ENCODE measurements at places on chromosomes 7 and 10. TPM values are rescaled to one million over a fixed set of nuclear protein-coding genes. Genes with fewer than 3 reads are reported as not detected.

MOGAT3 gene
- 43.1 TPM for total RNA-seq

AFAP1L2 gene
- total RNA-seq = 12.5 TPM

SNX10 gene
- 3.0 TPM for total RNA-seq

NET1 gene
- 355 TPM for total RNA-seq

POLR2J3 gene
- 24.1 TPM for total RNA-seq

ACSL5 gene
- total RNA-seq = 301 TPM

ASIC3 gene
- total RNA-seq = 1.4 TPM

HOXA6 gene
- 20.0 TPM for total RNA-seq

DNA sequence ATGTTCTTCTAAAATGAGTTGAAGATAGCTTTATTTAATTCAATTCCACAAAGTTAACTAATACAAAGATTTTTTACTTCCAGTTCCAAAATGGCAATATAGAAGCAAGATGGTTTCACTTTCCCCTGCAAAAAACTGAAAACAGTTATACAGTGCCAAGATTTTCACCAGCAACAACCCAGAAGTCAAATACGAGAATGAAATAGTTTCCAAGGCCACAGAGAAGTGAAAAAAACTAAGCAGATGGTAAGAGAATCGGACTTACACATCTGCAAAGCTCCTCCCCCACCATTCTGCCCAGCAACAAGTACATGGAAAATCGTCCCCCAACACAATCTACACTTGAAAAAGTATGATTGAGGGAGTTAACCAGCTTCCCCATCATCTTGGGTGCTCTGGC is 30.3 kb upstream of the KEL start:
- DNase-seq = no peak

DNA sequence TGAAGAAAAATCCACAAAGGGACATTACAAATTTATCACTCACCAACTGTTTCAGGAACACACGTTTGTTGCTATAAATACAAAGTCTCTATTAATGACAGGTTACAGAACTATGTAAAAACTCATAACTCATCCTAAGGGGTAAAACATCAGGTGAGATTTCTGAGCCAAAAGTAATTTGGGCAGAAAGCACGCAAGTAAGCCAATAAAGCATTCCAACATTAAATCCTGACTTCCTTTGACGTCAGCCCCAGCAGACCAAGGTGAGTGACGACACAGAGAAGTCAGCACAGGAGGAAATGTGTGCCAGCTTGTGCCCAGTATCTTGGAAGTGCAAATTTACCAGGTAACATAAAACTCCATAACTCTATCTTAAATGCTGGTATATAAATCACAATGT is 45.7 kb downstream of the IMMP2L start:
- no peak for DNase-seq

GRCh38 chr10:4671451-4672145 is 154.4 kb upstream of the AKR1E2 start:
- DNase-seq = no peak

DNA sequence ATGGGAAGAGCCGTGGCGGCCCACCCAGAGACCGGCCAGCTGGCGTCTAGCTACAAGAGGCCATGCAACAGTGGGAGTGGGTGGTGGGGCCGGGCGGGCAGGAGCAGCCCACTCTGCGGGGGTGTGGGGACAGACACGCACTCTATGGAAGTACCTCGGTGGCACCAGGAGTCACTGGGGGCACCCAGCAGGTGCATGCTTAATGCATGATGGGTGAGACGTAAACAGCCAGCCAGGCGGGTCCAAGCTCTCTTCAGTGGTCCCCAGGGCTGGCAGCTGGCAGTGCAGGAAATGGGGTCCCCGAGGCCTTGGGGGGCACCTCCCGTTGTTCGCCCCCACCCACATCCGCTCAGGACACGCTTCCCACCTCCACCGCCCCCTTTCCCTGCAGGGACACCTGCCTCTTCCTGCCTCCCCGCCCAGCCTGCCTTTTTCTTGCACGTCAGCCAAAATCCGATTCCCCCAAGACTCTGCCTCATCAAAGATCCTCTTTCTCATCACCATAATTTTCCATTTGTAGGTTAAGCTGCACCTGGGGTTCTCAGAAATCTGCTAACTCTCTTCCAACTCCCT is 22.6 kb upstream of the PSMG3 start:
- no peak for DNase-seq

DNA sequence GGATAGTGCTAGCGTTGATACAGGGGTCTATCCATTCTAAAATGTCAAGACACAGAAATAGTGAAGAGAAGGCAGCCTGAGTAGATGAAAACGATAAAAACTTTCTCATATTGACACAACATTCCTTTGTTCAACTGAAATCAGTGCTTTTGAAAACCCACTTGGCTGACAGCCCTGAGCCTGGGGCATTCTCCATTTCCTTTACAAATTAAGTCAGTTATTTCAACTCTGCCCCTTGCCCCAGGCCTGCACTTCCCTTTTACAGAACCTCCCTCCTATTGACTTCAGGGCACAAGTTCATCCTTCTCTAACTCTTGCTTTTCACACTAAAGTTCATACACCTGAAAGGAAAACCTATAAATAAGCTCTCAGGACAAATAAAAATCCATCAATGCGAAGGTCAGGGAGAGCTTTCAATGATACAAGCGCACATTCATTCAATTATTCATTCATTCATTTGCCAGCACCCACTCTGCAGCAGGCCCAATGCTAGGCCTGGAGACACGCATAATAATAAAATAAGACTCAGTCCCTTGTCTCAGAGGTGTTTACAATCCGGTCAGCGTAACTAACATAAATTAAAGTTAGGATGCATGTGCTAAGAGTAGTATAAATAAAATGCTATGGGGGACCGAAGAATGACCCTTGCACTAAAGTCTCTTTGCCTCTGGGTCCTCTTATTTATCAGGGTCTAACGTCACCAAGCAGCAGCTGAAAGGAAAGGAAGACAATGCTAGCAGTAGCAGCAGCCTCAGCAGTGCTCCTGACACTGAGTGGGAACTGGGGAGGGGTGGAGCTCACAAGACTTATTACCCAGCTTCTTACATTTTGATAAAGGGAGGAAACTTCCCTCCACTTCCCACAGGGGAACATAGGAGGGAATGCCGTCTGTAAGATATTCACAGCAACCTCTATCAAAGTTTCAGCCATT is 134.8 kb downstream of the PDE1C start:
- DNase-seq = no peak

- DNase-seq = no peak
Measured at GRCh38 chr10:88127269-88127668, 263.8 kb downstream of the PTEN start.

DNA sequence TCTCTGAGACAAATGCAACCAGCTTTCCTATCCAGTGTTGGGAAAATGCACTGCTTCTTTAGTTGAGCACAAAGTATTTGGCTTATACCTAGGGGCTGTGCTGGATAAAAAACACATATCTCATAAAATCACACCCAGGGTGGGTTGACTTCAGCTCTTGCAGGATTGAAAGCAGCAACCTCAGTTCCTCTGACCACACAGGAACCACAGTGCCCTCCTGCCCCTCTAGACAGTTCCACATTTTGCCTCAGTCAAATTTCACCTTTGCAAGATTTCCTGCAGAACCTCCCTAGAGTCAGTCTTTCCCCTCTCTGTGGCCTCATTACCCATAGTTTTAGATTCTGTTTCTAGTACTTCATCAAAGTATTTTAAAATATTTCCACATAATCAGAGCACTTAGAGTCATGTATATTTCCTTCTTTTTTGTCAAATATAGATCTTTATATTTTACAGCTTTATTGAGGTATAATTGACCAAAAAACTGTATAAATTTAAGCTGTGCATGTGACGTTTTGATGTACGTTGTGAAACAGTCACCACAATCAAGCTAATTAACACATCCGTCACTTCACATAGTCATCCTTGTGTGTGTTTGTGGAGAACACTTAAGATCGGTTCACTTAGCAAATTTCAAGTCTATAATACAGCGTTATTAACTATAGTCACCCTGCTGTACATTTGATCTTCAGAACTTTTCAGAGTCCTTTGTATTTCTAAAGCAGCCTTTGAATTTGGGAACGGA is 37.0 kb upstream of the EGR2 start:
- DNase-seq = no peak

- no peak for DNase-seq
Measured at GRCh38 chr10:27030060-27030459, 70.2 kb downstream of the ANKRD26 start.

DNA sequence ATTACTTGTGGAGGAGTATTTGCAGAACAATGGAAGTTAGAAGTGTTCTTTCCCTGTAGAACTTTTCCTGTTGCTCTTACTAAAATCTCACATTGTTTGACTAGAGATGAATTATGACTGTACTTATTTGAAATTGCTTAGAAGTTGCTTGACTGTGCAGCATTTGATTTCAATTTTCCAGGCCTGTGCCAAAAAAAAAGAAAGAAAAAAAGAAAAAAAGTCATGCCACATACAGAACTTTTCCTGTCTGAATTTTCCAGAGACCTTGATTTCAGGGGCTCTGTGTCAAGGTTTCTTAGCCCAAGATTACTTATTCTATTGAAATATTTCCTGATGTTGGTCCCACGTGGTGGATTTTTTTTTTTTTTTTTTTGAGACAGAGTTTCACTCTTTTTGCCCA is 3.5 kb upstream of the FAM171A1 start:
- DNase-seq = no peak

- no peak for DNase-seq
Measured at GRCh38 chr10:123835575-123835974, 56.0 kb downstream of the CPXM2 start.

Data from left colon (tissue), 2 donors.